ENCODE measurements at places on chromosomes 12 and 14.

GRCh38 chr14:46902837-46903236 is 251.3 kb upstream of the RPL10L start:
- DNase-seq: no peak

DNA sequence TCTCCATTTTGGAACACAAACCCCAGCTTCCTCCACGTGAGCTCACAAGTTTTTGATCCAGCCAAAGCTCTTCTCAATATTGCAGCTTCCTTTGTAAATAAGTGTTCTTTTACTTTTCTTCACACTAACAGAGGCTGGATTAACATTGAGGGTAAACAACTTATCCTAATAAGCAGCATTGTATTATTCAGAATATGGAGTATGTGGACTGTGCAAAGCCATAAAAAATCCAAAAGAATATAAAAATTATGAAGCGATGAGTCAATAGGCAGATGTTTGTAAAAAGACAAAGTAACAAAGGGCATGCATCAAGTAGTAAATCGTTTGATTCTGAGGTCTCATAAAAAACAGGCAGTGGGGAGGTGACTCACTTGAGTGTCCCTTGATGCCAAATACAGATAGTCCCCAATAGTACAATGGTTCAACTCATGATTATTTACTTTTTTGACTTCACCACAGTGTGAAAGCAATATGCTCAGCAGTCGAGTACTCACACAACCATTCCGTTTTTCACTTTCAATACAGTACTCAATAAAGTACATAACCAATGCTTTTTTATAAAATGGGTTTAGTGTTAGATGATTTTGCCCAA is 23.1 kb upstream of the KCNK10 start:
- DNase-seq: peak; percentile 72

DNA sequence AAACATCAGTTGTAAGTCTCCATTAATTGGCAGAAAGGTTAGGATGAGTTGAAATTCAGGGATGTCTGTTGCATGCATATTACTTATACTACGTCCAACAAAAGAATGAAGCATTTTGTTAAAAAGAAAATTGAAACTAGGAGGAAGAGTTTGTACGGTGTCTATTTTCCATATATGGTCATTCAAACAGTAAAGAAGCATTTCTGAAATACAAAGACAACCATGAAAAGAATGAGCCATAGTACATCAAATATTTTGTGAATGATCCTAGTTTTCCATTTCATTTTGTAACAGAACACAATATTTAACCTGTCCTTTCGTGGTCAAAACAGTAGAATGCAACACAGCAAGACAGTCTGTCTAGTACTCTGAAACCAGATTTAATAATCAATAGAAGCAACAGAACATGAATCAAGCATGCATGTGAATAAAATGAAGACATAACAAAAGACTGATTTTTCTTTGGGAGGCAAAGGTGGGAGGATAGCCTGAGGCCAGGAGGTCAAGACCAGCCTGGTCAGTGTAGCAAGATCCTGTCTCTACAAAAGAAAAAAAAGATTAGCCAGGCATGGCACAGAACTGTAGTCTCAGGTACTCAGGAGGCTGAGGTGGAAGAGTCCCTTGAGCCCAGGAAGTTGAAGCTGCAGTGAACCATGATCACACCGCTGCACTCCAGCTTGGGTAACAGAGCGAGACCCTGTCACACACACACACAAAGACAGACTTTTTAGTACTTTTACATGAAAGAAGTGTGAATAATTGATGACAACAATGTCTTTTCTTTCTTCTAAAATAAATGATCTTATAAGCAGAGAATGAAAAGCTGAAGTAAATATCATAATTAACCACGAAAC is 156.0 kb downstream of the LRIG3 start:
- no peak for DNase-seq

- DNase-seq: no peak
These were observed 206.6 kb downstream of the CACNA1C start for GRCh38 chr12:2259369-2259768.

DNA sequence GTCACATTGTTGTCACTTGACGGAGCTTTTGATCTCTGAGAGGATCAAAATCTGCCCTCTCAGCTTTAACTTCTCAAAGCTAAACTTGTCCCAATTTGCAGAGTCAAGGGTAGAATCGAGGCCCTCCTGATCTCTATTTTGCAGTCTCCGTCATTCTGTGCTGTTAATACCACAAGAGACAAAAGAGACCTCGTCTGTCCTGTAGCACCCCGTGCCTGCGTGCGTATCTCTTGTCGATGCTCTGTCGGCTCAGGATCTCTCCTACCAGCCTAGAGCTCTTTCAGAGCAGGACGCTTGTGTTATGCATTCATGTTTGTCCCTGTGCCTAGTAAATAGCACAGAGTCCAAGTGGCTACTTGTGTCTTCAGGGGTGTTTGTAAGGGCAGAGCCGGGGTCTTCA is 5.1 kb downstream of the EVL start:
- DNase-seq: no peak

DNA sequence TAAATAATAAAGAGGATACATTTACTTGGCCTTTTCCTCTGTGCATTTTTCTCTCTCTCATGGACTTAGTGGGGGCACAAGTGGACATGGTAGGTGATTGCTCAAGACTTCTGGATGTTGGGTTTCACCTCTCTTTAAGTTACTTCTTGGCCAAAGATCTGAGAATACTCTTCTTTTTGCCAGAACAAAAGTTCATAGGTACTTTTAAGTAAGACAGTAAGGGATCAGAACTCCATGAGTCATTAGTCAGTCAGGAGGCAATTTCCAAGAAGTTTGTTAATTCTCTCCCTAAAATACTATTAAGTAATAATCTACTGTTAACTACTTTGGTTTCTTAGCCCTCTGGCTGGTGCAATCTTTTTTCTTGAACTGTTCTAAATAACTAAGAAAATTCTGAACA is 84.2 kb downstream of the GRIP1 start:
- DNase-seq: peak; percentile 15

DNA sequence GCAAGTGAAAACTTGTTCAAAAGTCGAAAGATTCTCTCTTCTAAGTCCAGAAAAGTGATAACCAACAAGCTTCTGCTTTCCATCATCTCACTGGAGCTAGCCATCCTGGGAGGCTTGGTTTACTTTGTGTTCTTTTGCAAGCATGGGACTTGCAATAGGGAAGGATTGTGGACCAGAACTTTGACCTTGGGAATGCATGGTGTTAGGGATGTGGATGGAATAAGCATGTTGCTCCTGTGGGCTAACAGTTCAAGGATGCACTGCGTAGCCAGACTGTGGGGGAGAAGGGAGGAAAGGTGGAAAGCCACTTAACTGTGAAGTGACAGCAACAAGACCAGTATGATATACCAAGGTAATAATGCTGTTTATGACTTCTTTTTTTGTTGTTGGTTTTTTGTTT is 28.6 kb downstream of the SOAT2 start:
- DNase-seq: no peak
